ENCODE measurements at places on chromosomes 1 and 21.

DNA sequence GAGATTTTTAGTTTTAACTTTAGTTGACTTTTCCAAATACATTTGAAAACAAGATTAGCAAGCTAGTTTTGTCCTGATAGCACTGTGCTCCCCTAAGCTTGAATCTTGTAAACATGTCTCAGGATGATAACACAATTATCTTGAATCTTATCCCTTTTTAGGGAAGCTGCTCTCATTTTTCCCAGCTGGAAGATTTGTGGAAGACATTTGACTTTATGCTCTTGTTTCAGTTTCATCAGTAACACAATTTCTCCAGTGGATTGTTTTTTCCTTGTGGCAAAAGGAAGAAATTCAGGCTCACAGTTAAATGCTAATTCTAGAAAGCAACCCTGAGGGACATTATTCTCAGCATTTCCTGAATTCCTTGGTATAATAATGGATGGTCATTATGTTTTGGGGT lies 88.8 kb downstream of the CDC7 start:
- DNase-seq, result no peak

GRCh38 chr1:33036051-33036525 lies 595 bp downstream of the AK2 start:
- DNase-seq, result peak; percentile 27

DNA sequence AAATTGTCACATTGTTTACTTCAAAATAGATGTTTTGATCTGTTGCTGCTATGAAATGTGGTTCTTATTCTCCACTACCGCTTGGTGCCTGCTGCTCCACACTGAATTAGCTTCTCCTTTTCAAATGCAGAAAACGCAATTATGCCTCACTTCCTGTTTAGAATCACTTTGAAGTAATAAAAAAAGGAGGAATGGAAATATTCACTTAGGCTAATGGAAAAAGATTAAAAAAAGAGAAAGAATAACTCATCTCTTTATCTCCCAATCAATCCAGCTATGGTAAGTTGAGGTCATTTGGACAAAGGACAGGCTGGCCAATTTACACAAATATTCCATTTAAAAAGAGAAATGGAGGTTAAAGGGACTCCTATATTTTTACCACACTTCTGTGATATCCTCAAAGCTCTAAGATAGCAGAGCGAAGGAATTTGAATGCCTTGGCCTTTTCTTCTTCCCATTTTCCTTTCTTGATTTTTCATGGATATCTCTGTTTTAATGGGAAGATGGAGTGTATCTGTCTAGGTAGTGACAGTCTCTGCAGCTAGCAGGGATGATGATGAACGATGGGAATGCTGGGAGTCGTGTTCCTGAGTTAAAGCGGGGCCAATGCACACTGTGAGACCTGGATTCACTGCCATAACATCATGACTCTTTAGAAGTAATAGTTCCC lies 35.7 kb downstream of the RGS5 start:
- no peak for DNase-seq

GRCh38 chr1:21534674-21535378 lies 25.6 kb downstream of the ALPL start:
- peak; percentile 54 for DNase-seq

DNA sequence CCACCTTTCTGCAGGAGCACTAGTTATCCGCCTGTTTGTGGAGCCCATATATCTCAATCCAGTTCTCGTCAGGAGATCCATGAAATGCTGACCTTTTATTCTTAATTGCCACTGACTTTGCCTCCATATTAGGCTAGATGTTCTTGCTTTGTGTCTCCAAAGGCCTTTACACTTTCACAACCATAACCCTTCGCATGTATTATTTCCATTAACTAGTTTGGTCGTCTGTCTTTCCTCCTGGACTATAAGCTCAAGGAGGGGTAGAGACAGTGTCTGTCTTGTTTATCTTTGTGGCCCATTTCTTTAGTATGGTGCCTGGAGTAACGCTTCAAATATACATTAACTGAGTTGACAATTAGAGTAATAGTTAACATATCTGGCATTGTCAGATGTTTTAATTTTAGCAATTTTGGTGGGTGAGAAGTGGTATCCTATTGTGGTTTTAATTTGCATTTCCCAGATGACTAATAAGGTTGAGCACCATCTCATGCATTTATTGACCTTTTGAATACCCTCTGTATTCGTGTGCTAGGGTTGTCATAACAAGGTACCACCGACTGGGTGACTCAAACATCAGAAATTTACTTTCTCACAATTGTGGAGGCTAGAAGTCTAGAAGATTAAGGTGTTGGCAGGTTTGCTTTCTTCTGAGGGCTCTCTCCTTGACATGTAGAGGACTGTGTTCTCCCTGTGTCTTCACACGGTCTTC lies 21.7 kb upstream of the IL12RB2 start:
- no peak for DNase-seq

- no peak for DNase-seq
Measured at GRCh38 chr1:204106825-204107224, 33.9 kb downstream of the SOX13 start.
